ENCODE measurements at places on chromosomes 16 and 17.

- no peak for DNase-seq
Measured at GRCh38 chr17:42347606-42348005, 40.6 kb downstream of the STAT3 start.

DNA sequence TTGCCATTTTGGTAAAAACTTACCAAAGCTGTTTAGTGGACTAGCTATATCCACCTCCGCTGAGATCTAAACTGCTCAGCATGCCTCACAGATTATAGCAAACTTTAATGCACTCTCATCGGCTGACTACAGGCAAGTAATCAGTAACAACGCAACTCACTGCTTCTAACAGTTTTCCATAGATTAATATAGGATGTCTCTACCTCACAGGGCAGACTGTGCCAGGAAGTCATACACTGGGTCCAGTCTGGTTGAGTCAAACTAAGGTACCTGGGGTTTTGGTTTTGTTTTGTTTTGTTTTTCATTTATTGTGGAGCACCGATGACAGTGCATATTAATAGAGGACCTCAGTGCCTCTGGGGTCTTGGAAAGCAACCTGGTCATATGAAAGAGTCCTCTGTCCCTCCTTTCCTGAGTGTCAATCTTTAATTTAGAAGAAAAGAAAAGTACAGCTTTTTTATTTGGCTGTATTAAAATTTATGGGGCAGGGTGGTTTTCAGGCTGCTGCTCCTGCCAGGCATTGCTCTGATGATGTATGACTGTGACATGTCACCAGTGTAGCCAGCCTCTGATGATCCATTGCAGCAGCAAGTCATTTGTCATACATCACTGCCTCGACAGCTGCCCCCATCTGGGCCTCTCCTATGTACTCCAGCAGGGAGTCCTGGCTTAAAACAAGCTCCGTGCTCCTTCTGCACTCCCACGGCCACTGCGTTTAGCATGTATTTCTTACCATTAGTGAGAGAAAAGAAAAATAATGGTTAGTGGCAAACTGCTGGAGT is 854.1 kb downstream of the KCNJ2 start:
- DNase-seq, result peak; percentile 33

- peak; percentile 61 for DNase-seq
Measured at GRCh38 chr17:40355123-40355803, 9.3 kb downstream of the GJD3 start.

- no peak for DNase-seq
Measured at GRCh38 chr16:8915722-8916301, 33.7 kb downstream of the LITAFD start.

DNA sequence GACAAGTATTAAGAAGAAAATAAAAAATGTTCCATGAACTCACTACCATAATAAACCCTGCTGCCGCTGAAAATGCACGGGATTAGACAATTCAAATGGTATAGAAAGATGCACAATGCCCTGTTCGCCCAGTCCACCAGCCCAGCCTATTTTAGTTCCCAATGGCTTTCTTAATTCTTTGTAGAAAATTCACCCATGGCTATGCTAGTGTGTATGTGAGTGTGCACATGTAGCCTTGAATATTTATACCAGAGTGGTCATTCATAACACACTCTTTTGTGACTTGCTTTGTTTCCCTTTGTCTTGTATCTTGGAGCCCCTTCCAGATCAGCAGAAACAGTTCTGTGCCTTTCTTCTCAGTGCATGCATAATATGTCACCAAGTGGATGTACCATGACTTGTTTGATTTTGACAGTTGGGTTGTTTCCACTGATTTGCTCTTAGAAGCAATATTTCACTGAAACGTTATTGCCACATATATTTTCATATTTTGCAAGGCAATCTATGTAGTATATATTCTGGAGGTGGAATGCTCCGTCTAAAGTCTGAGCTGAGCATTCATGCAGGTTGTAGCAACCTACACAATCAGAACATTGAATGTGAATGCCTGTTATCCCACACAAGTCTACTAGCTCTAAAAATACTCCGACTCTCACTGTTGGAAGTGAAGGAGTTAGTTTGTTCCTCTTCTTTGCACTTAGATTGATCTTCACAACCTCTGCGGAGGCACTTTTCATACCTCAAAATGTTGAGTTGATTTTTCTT is 383.0 kb upstream of the EEF2KMT start:
- no peak for DNase-seq

GRCh38 chr17:30251931-30252330 is 16.4 kb upstream of the SLC6A4 start:
- DNase-seq, result no peak

- DNase-seq, result no peak
Measured at GRCh38 chr16:28975158-28975599, 601 bp downstream of the SPNS1 start.

GRCh38 chr17:68295086-68295485 is 3.8 kb downstream of the ARSG start:
- no peak for DNase-seq

- DNase-seq, result peak; percentile 11
Measured at GRCh38 chr16:81401035-81401950, 43.3 kb upstream of the CMIP start.

DNA sequence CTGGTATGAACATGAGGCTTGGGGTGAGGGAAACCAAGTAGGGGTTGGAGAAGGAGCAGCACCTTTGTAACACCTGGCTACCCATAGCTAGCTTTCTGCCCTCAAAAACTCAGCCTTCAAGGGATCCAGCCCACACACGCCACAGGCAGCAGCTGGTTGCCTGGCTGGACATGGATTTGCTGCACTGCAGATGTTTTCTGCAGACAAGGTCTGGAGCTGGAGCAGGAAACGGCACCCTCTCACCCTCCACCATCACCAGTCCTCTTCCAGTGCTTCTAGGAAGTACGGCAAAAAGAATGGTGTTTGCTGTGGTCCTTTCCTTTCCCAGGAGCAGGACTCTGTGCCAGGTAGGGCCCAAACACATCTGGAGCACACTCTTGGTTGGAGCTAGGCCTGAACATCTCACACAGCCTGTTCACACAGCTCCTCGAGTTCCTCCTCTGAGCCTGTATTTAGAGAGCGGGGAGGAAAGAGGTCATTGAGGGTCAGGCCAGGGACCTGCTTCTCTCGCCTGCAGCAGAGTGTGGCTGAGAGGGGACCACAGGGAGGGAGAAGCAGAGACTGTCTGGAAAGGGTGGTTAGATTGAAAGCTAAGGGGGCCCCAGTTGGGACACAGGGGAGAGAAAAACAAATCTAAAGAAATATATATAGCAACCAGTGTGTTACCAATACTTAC is 2.7 kb upstream of the SUPT4H1 start:
- no peak for DNase-seq

GRCh38 chr16:50306287-50306686 is 39.9 kb downstream of the ADCY7 start:
- DNase-seq, result no peak

DNA sequence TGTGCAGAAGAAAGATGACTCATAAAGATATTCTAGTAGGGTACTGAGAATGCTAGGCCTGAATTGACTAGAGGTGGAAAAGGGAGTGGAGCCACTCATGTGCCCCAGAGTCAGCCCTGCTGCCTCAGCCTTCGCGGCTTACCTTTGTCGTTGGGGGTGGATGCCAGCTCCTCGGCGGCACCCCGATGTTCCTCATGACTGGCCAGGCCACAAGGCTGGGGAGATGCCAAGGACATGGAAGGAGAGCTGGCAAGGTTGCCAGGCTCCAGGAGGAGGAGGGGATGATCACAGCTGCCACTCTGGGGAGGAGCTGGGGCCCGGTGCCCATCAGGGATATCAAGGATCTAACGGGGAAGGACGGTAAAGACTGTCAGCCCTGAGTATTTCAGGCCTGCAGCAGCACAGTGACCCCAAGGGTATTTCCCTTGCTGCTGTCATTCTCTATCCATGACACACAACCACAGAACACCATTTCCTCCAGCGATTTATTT is 9.7 kb upstream of the SLC35B1 start:
- no peak for DNase-seq

- DNase-seq, result peak; percentile 24
Measured at GRCh38 chr16:55301385-55302008, 22.5 kb upstream of the IRX6 start.

- DNase-seq, result no peak
Measured at GRCh38 chr17:31093866-31094599, 744 bp upstream of the NF1 start.

DNA sequence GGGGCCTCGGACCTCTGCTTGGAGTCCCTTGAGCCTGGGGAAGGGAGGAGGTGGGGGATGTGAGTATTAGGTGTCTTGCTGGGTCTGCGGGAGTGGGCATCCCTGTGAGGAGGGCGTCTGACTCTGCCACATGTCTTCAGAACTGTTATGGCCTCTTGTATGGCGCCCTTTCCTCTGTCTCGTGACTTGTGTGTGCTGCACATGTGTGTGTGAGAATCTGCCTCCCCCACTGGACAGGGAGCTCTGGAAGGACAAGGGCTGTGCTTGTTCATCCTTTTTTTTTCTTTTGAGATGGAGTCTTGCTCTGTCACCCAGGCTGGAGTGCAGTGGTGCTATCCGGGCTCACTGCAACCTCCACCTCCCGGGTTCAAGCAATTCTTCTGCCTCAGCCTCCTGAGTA is 33.4 kb downstream of the ARHGAP23 start:
- no peak for DNase-seq

- DNase-seq, result no peak
Measured at GRCh38 chr16:11394593-11394960, 49.3 kb downstream of the RMI2 start.

DNA sequence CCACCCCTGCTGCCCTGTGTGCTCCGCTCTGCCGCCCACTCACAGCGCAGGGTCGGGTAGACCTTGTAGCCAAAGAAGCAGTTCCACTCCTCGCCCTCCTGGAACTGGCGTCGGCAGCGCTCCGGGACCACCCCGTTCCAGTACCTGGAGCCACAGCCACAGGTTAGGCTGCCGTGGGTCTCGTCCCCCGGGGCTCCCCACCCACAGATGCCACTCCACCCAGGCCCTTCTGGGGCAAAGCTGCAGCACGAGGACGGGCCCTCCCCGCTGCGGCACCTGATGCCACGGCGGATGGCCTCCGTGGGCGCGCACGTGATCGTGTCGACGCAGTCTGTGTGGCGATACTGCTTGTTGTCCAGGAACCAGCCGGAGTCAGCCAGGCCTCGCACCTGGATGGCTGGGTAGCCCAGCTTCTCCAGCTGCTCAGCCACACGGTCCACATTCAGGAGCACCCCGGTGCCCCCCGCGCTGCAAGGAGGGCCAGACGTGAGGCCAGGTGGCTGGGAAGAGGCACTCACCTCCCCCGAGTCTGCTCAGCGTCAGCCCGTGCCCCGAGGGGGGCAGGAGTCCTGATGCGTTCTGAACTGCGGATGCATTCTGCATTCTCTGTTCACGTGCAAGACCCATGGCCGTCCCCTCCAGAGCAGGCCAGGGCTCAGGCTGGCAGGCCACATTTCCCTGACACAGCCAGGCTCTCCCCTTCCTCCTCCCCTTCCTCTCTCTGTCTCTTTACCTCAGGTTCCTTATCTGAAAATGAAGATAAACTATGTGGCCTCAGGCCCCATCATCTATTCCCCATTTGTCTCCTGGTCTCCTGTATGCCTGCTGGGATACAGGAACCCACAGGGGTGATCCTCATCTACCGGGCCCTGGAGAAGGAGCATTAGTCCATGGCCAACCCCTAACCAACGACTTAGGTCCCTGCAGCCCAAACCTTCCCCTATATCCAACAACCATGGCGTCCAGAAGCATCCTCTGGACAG is 4.1 kb downstream of the NOTUM start:
- no peak for DNase-seq

- DNase-seq, result no peak
Measured at GRCh38 chr17:81329927-81330883, 35.1 kb upstream of the SLC38A10 start.

- no peak for DNase-seq
Measured at GRCh38 chr16:55015181-55015913, 84.7 kb downstream of the IRX5 start.

DNA sequence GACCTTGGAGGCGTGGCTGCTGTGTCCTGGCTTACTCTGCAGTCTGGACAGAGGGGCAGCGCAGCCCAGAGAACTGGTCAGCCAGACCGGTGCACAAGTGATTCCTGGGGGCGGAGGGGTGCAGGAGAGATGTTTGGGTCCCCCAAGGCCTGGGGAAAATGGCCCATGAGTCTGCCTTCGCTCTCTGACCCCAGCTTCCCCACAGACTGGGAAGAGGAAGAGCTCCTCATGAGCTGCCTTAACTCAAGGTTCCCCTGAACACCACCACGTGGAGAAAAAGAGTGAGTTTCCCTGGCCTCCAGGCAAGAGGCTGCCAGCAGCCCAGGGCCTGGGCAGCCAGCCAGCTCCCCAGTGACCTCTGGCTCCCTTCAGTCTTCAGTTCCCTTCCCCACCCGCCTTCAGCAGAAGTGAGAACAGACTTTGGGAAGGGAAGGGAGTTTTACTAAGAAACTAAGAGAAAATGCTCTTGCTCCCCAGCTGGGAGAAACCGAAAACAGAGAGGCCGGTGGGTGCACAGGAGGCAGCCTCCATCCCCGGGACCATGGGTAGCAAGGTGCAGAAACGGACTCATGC is 2.0 kb upstream of the C17orf99 start:
- DNase-seq, result peak; percentile 94

DNA sequence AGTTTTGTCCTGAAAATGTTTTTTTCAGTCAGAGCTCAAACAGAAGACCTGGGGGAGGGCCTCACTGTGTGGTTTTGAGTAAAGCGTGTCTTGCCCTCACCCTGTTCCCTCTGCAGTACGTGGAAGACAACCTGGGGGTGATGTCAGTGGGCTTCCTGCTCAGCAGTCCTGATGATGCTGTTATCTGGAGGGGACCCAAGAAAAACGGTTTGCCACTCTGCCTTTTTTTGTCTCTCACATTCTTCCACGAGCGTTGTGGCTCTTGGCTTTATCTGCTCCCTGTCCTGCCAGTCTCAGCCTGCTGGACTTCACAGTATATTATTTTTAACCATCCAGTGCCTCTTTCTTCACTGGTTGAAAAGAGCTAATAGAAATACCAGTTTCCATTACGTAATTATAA is 12.9 kb downstream of the NUBP1 start:
- no peak for DNase-seq

GRCh38 chr17:57668332-57668731 is 76.8 kb downstream of the CCDC182 start:
- DNase-seq, result peak; percentile 27
